Peyer's patch (tissue), 4 donors: ENCODE measurements at places on chromosomes 16 and 17.

DNA sequence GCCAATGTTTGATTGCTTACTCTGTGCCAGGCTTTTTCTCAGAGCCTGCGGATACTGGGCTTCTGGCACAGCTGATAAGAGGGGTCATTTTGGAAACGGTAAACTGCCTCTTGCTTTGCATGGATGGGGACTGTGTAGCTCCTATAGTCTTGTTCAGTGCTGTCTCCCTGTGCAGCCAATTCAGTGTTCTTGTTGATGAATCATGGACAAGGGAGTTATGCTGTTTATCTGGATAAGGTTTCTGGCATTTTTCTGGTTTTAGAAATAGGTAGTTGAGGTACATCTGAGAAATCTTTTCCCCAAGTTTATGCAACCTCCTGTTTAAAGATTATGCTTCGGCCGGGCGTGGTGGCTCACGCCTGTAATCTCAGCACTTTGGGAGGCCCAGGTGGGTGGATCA lies 16.7 kb upstream of the TANGO6 start:
- no peak for DNase-seq

GRCh38 chr17:19719355-19720209 lies 3.2 kb upstream of the SLC47A2 start:
- DNase-seq = no peak

- no peak for DNase-seq
These were observed 37.2 kb downstream of the GLP2R start for GRCh38 chr17:9862949-9863348.

DNA sequence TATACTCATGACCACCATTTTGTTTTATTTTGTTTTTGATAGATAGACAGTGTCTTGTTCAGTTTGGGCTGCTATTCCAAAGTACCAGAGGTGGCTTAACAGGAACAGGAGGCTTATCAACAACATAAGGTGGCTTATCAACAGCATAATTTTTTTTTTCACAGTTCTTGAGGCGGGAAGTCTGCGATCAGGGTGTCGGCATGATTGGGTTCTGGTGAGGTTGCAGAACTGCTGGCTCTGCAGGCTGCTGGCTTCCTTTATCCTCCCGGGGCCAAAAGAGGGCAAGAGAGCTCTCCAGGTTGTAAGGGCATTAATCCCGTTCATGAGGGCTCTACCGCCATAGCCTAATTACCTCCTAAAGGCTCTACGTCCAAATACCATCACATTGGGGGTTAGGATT lies 11.8 kb upstream of the HSD17B2 start:
- DNase-seq = no peak

- DNase-seq = no peak
These were observed 221.2 kb downstream of the CDH13 start for GRCh38 chr16:82848013-82848412.

DNA sequence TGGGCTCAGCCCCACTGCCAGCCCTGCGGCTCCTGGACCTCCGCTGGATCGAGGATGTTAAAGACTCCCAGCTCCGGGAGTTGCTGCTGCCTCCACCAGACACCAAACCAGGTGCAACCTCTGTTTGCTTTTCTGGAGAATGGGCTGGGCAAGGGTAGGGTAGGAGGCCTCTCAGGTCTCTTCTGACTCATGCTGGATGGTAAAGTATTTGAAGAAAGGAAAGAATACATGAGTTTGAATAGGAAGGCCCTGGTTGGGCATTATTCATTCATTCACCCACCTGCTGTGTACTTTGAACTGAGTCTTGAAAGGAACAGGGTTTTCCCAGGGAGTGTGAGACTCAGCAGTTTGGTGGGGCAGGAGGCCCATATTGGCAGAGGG lies 6.5 kb upstream of the ORAI3 start:
- DNase-seq = no peak

DNA sequence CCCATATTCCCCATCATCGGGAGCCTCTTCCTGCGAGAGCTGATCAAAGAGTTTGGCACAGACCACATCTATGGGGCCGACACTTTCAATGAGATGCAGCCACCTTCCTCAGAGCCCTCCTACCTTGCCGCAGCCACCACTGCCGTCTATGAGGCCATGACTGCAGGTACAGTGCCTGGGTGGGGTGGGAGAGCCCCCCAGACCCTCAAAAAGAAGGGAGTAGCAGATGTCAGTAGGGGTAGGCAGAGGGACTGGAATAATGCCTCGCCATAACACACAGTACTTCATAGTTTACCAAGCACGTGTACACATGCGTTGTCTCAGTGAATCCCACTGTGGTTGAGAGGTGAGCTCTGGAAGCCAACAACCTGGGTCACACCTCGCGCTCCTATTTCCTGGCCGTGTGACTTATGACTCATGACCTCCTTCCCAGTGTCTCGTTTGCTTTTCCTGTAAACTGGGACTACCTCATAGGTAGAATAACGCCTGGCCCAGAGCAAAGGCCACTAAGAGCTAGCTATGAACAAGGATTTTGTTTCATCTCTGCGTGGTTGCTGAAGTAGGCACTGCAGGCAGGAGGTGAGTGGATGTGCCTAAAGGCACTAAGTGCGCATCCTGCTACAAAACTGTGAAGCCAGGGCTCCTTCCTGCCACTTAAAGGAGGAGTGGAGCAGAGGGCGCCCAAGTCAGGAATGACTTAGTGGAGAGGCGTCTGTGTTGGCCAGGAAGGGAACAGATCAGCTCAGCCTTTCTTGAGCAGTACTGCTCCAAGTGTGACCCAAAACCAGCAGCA lies 5.2 kb downstream of the NAGLU start:
- peak; percentile 83 for DNase-seq

DNA sequence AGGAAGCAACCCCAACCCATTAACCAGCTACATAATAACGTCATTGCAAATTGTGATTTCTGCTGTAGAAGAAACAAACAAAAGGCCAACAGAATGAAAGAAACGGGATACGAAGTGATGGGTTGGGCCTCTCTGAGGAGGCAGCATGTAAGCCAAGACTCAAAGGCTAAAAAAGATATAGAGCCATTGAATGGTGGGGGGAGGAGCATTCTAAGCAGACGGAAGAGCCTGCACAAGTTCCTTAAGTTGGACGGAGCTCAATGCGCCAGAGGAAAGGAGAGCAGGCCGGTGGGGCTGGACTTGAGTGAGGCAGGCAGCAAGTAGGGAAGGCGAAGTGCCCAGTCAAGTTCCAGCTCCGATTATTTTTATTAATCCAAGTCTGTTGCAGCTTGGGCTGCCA lies 160.3 kb downstream of the SHISA9 start:
- no peak for DNase-seq
